ENCODE measurements at places on chromosomes 3 and 15.
A peak's percentile ranks its signal among the peaks of the same experiment; 100 is the strongest.

- no peak for DNase-seq
These were observed 532.8 kb upstream of the TBL1XR1 start for GRCh38 chr3:177729956-177730681.

- DNase-seq: no peak
These were observed 1.6 kb downstream of the GNB4 start for GRCh38 chr3:179449636-179450035.

- no peak for DNase-seq
These were observed 29.4 kb upstream of the SLC6A11 start for GRCh38 chr3:10786640-10787039.

DNA sequence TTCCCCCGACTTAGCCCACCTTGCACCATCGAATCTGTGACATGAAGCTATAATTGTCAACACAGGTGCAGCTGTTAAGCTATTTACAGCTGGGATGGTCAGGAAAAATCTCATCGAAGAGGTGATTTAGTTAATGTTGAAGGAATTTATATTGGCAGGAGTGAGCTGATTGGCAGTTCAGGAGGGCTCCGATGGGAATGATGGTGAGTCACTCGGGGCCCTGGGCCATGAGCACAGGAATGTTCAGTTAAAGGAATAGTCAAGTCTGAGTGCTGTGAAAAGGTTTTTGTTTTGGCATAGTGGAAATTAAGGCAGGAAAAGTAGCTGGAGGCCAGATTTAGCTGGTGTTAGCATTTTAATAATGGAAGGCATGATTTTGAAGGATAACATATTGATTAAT is 95.7 kb downstream of the OXSM start:
- DNase-seq: no peak

- no peak for DNase-seq
These were observed 11.6 kb downstream of the RFX7 start for GRCh38 chr15:56232058-56232457.

DNA sequence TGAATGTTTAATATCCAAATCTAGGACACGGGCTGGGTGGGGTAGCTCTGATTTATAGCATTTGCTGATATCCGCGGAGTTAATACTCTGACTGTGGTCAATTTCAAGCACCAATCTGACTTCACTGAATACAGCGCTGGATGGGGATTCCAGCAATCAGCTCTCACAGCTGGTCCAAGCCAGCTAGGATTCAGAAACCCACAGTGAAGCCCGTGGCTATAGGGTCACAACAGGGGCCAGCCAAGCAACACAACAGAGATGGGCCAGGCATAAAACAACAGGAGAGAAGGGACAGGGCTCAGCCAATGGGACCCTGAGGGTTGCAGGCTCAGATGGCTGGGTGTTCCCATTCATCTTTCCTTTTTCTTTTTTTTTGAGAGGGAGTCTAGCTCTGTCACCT is 5.4 kb upstream of the LMAN1L start:
- DNase-seq: no peak

- DNase-seq: no peak
These were observed 16.6 kb upstream of the RAP2B start for GRCh38 chr3:153145454-153145853.

DNA sequence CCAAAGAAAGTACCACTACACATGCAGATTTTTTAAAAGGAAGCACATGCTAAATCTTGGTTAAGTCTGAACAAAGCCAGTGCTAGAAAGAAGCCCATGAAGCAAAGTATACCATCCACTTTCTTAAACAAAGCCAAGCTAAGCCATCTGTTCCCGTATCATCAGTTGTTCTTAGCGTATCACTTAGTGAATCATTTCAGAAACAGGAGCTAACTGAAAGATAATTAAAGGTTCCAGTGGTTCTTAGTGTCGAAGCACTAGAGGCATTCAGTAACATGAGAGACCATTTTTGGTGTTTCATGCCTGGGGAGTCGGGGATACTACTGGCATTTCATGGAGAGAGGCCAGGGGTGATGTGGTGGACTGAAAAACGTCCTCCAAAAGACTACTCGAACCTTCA is 12.8 kb downstream of the UBXN7 start:
- no peak for DNase-seq

DNA sequence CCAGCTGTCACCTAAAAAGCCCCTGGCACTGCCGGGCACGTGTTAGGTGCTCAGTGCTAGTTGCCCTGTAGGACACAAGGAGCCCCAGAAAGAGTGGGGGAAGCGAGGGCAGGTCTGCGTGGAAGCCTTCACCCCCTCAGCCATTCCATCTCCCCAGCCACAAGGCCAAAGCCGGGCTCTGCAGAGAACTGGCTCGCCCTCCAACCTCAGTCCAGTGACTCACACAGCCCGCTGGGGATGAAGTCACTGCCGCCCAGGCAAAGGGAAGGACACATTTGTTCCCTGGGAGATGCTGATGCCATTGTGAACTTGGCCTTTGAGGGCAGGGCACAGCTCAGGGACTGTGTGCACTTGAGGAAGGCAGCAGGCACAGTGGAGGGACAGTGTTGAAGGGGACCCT is 48.1 kb downstream of the IQSEC1 start:
- no peak for DNase-seq

GRCh38 chr3:122691195-122691594 is 10.6 kb downstream of the PARP14 start:
- no peak for DNase-seq

- DNase-seq: peak; percentile 82
These were observed 492 bp downstream of the MORF4L1 start for GRCh38 chr15:78872972-78873792.

GRCh38 chr3:145704020-145704419 is 457.0 kb downstream of the PLOD2 start:
- DNase-seq: no peak
